ENCODE measurements at places on chromosomes 16 and 17.

DNA sequence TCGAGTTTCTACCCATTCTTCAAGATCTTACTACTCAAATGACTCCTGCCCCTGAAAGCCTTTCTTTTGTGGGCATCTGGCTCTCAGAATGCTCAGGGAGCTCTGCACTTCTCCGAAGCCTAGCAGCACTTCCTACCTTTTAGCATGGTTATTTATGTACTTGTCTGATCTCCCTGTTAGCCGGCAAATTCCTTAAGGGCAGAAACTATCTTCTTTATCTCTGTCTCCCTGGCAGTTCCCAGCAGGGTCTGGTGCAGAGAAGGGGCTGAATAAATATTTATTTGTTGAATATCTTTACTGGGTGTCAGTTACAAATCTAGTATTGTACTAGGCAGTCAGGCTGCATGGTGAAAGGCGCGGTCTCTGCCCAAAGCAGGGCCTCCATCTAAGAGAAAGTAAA is 30.7 kb downstream of the TMEM132E start:
- DNase-seq, result no peak

- no peak for DNase-seq
Observed at GRCh38 chr16:86952769-86953168, 364.4 kb downstream of the C16orf95 start.

GRCh38 chr16:87216841-87217275 is 100.3 kb downstream of the C16orf95 start:
- DNase-seq, result no peak

DNA sequence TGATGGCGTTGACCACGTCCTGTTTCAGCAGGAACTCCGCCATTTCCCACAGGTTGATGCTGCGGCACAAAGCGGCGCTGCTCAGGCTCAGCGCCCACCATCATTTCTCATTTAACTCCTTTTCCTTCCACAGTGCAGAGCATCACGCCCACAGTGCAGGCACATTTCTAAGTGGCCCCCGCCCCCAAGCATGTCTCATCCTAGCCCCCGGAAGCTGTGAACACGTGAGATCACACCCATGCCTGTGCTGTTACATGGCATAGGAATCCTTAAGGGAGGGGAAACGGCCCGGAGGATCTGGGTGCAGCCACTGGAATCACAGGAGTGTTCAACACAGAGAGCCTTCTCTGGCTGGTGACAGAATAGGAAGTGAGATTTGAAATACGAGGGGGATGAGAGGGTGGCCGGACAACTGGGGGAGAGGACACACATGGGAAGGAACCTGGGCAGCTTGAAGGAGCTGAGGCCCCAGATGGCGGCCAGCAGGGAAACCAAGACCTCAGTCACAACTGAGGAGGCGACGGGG is 4.7 kb downstream of the NAGPA start:
- DNase-seq, result no peak

DNA sequence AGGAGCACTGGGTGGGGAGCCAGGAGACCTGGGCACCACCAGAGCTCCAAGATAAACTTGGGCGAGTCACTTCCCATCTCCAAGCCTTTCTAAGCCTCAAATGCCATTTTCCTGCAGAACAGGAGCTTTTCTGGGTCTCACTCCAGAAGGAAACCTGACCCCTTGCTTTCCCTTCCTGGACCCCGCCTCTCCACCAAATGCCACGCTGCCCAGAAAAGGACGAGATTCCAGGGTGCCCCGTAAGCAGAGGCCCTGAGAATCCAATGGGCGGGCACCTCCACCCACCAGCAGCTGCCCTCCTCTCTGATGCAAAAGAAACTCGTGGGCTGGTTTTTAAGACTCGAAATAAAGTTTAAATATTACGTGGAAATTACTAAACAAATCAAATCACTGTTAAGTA is 31.3 kb downstream of the ZNF423 start:
- no peak for DNase-seq

- no peak for DNase-seq
Observed at GRCh38 chr17:45227926-45228762, 6.5 kb downstream of the FMNL1 start.

GRCh38 chr16:30923554-30924075 is at the start of gene FBXL19:
Gene FBXL19, plus strand, starts transcription at chr16:30923572. Its CDS starts 2,183 bp downstream, at chr16:30925755.
- no peak for DNase-seq
